ENCODE measurements at places on chromosomes 1 and 21. TPM values are rescaled to one million over a fixed set of nuclear protein-coding genes. Genes with fewer than 3 reads are reported as not detected.

DNA sequence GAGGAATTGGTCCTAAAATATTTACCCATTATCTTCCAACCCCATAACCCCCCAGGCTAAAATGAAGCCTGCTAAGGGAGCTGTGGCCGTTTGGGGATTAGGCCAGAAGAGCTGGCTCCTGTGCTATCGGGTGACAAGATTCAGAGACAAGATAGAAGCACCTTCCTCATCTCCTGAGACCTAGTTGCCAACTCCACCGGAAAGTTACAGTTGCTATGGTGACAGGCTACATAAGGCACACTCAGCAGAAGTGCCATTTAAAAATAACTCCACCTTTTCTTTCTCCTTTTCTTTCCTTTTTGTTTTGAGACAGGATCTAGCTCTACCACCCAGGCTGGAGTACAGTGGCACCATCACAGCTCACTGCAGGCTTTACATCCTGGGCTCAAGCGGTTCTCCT lies 43.6 kb upstream of the ROR1 start:
- peak; percentile 45 for DNase-seq

DNA sequence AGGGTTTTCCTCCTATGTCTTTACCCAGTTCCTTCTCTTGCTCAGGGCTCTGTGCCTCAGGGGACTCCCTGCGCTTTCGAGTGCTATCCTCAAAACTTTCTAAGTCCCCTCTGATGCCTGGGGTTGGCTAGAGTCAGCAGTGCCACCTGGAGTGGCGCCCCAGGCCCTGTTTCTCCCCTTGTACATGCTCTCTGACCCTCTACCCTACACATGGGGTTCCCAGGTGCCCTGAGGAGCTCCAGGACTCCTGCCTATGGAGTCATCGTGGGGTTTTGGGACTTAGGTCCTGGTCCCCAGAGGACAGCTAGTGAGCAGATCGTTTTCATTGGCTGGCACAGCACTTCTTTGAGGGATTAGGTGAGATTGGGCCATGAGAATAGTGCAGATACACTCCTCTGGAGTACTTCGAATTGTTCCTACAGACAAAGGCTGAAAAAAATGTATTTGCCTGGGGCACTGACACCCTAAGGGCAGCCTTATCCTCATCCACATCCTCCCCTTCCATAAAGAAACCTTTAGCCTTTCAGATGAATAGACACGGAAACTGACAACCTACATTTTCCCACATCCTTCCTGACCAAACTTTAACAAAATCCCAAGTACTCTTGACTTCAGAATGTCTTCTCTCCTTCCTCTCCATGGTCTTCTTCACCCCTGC lies 41.5 kb downstream of the LGR6 start:
- no peak for DNase-seq

GRCh38 chr1:58717979-58718378 lies 18.1 kb upstream of the MYSM1 start:
- no peak for DNase-seq

GRCh38 chr1:67789551-67789950 lies 43.7 kb downstream of the GNG12 start:
- DNase-seq, result no peak

DNA sequence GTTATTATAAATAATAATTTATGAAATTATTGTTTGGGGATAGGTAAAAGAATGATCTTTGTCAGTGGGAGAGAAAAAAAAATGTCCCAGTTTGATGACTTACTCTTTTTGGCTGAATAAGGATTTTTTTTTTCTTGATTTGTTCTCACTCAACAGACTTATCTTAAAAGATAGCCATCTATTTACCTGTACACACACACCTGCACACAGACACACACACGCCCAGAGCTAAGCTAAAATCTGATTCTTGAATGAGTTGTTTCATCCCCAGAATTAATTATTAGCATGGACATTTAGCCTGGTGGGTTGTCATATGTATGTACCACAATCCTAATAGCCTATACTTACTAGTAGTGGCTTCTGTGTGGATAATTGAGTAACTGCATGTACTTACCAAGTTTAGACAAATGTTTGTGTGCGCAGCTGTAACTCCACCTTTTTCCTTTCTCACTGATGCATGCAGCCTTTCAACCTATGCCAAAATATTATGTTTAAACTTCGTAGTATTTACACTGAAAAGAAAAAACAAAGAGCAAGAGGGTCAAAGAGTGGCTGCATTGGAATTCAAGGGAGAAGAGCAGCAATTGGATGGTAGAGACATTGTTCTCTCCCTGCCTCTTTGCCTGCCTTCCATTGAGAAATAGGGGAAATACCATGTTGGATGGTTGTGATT lies 174.3 kb downstream of the ADGRL2 start:
- no peak for DNase-seq

- DNase-seq, result peak; percentile 55
Measured at GRCh38 chr1:202692959-202693555, 17.2 kb downstream of the SYT2 start.

Gene RPAP2
- total RNA-seq, result 26.4 TPM

Gene FMOD
- total RNA-seq, result not detected
